ENCODE measurements at places on chromosomes 3 and 15. TPM values are rescaled to one million over a fixed set of nuclear protein-coding genes. Genes with fewer than 3 reads are reported as not detected.

IL17RB gene
- polyA plus RNA-seq = 0.42 TPM

CA12 gene
- 32.2 TPM for polyA plus RNA-seq

PIERCE2 gene
- polyA plus RNA-seq = 0.73 TPM

ITGA11 gene
- polyA plus RNA-seq = 0.45 TPM

USP19 gene
- polyA plus RNA-seq = 17.9 TPM

PSMD6 gene
- polyA plus RNA-seq = 80.7 TPM

MINAR1 gene
- 0.29 TPM for polyA plus RNA-seq

FRMD5 gene
- 0.09 TPM for polyA plus RNA-seq

EFCC1 gene
- polyA plus RNA-seq = 0.96 TPM

PRSS50 gene
- 0.06 TPM for polyA plus RNA-seq

SLC2A2 gene
- not detected for polyA plus RNA-seq

PPM1L gene
- 2.7 TPM for polyA plus RNA-seq

VEPH1 gene
- polyA plus RNA-seq = 0.08 TPM

FBXW12 gene
- not detected for polyA plus RNA-seq

PLA2G4E gene
- 2.5 TPM for polyA plus RNA-seq

CCR9 gene
- polyA plus RNA-seq = not detected

ALDH1L1 gene
- polyA plus RNA-seq = 3.6 TPM
